ENCODE measurements at places on chromosomes 13 and 19. TPM values are rescaled to one million over a fixed set of nuclear protein-coding genes. Genes with fewer than 3 reads are reported as not detected.

- DNase-seq, result no peak
These were observed 2278.0 kb upstream of the PCDH20 start for GRCh38 chr13:63693696-63694095.

- no peak for DNase-seq
These were observed 1.0 kb downstream of the AXL start for GRCh38 chr19:41219924-41220567.

DNA sequence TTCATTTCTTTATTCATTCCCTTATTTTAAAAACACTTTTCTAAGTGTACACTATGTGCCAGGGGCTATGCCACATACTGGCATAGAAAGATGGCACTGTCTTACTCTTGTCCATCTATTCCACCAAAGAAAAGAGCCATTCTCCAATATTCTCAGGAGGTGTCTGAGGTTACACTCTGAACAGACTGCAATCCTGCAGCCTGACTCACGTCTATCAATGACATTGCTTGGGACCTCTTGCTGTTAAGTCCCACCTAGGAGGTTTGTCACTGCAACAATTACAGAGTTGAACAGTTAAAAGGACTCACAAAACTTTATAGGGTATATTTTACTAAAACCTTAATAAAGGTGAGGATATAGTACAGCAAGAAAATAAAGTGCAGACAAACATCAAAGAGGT lies 512.9 kb upstream of the HTR2A start:
- no peak for DNase-seq

DNA sequence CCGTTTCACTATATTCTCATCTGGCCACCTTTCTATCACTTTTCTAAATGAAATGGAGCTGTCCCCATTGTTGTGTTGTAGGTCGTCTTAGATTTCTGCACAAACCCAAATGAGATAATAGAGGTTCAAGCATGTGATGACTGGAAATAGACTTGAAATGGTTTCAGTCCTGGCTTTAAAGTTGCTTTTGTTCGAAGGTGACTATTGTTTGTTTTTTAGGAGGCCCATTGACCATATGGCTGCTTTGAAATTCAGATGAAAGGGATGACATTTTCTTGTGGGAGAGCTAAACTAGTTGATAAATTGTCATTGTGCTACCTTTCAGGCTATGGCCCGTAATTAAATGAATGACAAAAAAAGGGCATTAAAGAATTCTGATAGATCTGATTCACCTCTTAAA lies 583.7 kb downstream of the GPC6 start:
- no peak for DNase-seq

DNA sequence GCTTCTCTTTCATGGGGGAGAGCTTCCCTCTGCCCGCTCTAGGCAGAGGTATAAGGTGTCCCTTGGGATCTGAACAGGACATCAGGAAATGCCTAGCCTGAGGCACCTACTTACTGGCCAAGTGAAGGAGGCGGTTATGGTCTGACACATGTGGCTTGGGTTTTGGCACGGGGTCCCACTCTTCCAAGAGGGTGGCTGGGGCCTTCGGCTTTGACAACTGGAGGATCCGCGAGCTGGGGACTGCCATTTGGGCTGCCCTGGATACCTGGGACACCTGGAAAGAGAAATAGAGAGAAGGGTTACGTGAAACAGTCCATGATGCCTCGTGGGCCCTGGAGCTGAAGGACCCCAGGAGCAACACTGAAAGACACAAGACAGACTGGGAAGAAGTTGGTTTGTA lies 22.4 kb upstream of the MIER2 start:
- no peak for DNase-seq

DNA sequence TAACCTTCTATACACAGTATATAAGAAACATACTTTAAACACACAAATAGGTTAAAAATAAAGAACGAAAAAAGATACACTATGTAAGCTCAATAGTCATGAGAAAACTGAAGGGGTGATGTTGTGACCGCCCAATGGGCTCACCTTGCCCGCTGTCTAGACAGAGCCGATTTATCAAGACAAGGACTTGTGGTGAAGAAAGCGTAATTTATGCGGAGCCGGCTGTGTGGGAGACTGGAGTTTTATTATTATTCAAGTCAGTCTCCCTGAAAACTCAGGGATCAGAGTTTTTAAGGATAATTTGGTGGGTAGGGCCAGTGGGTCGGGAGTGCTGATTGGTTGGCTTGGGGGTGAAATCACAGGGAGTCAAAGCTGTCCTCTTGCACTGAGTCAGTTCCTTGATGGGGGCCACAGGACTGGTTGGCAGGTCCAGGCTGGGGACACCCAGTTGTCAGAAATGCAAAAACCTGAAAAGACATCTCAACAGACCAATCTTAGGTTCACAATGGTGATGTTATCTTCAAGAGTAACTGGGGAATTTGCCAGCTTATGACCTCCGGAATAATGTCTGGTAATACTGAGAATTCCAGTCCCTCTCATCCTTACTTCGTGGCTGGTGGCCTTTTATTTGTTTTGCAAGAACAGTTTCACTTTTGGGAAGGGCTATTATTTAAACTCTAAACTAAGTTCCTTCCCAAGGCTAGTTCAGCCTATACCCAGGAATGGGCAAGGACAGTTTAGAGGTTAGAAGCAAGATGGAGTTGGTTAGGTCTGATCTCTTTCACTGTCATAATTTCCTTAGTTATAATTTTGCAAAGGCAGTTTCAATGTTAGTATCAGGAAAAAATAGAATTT lies 96.6 kb downstream of the UBL3 start:
- DNase-seq, result no peak

GRCh38 chr19:3207461-3208242 lies 16.8 kb upstream of the CELF5 start:
- DNase-seq, result no peak

DNA sequence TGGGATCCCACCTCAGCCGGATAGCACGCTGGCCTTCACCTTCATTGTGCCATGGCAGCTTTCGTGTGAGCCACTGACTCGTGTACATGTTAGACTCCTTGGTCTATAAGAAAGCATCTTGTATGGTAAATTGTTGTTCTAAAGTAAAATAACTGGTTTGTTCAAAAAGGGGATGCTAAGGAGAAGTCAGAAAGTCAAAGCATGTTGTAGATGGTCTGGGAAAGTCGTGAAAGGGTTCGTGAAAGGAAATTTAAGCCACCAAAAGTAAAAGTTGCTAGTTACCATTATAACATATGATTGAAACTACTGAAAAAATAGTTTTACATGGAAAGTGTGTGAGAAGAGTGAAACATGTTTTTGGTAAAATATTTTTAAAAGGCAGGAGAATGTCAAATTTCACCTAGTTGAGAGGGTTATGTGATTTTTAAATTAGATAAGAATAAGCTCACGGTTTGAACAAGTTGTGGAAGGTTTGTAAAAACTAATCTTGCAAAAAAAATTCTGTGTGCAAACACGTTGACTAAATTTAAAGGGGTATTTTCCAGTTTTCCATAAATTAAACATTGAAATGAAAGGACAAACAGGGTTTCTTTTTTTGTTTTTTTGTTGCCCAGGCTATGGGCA lies 23.4 kb downstream of the DPRX start:
- no peak for DNase-seq

GRCh38 chr13:109785892-109786450 lies 412 bp downstream of the IRS2 start:
- no peak for DNase-seq

- no peak for DNase-seq
These were observed 1079.7 kb downstream of the SLITRK1 start for GRCh38 chr13:82802528-82802927.

DNA sequence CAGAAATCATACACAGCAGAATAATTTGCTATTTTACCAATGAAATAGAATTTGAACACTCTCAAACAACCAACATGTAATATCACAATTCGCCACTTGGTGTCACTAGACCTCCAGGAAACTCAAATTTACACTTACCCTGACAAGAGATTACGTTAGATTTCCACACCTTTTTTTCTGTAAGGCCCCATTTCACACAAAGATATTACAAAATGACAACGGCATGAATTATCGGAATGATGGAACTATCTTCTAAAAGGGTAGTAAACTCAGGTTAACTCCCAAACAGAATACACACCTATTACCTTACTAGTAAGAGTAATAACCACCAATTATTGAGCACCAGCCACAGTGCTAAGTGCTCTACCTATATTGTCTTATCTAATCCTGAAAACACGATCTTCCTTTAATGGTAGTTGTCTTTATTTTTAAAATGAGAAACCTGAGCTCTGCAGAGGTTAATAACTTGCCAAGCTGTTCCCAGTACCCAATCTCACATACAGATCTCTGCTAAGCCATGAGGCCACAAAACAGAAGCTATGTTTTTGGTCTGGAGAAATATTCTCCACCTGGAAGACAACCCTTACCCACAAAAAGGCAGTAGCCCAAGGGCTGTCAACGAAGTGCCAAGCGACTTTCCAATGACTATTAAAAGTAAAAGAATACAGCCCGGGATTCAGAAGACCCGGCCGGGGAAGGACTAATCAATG lies 152.4 kb downstream of the DCLK1 start:
- no peak for DNase-seq

- no peak for DNase-seq
These were observed 14.1 kb downstream of the PLPP2 start for GRCh38 chr19:277131-277530.

DNA sequence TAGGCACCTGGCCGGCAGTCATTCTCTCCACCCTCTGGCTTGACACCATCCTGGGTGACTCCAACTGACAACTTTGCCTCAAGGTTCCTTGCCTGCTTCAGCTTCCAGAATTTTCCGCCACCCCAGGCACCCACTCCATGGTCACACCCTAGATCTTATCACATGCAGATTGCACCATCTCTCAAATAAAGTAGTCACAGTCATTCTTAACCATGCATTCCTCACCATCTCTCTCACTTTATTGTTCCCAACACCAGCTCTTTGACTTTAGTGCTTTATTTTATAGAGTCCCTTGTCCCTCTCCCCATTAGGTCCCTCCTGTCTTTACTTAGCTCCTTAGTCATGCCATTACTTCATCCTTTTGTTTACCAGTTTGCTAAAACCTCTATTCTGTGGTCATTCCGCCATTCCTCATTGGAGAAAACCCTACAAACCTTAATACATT lies 351.7 kb downstream of the SPRY2 start:
- peak; percentile 68 for DNase-seq

- DNase-seq, result no peak
These were observed 42.6 kb downstream of the EPS15L1 start for GRCh38 chr19:16429066-16429758.

GRCh38 chr19:41646589-41647204 lies 19.8 kb upstream of the CEACAM4 start:
- no peak for DNase-seq

The STOML3 gene
- not detected for polyA plus RNA-seq

The ZNF573 gene
- polyA plus RNA-seq, result 0.90 TPM

The NRTN gene
- polyA plus RNA-seq, result 0.22 TPM

The PLIN5 gene
- polyA plus RNA-seq, result not detected

The TMEM161A gene
- polyA plus RNA-seq, result 40.1 TPM

The RAB8A gene
- polyA plus RNA-seq, result 78.6 TPM

The STAP2 gene
- 5.6 TPM for polyA plus RNA-seq

The CD22 gene
- polyA plus RNA-seq, result not detected

The ZNF345 gene
- polyA plus RNA-seq, result 1.3 TPM

The RNF17 gene
- polyA plus RNA-seq, result not detected

Measured in BJ (cell line).